ENCODE measurements at places on chromosomes 7 and 10.

DNA sequence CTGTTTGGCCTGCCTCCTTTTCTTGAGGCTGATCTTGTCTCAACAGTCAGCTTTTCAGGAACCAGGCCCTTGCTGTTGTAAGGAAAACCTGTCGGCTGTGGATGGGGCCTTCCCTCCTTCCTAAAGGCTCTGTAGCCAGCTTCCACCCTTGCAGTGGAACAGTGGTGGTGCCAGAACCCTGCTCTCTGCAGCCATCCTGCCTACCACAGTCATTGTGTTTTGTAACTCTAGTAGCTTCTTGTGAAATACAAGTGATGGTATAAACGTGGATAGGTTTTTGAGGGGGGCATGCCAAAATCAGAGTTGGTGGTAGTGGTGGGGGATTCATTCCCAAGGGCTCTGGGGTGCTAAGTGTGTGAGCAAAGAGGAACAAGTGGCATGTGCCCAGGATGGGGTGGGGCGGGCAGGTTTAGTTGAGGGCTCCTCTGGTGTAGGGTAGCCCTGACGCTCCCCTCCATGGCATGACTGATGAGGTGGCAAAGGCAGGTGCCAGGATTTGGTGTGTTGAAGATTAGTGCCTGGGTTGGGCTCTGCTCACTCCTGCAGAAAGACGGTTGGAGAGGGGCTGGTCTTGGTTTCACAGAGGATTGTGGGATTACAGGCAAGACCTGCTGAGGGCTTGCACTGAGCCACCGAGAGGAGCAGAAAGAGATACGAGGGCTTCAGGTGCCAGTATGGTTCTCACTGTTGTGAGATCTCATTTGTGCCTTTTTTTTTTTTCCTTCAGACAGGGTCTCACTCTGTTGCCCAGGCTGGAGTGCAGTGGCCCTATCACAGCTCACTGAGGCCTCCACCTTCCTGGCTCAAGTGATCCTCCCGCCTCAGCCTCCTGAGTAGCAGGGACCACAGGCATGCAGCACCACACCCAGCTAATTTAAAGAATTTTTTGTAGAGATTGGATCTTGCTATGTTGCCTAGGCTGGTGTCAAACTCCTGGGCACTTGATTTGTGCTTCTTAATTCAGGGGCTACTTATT lies 7.4 kb downstream of the TSPAN14 start:
- no peak for DNase-seq

DNA sequence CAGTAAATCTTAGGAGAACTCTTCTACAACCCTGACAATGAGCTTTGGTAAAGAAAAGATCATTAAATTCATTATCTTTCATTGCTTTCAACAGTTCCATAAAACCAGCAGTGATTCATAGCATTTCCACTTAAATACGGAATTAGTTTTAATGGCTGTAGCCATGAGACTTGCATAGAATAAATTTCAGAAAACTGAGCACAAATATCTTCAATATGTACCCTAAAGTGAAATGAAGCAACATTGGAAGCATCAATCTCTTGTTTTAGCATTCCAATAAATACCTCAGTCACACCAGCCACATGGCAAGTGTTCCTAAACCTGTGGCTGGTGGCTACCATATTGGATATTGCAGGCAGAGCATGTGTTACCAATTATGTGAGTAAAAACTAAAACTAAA lies 3.6 kb upstream of the RARRES2 start:
- no peak for DNase-seq

DNA sequence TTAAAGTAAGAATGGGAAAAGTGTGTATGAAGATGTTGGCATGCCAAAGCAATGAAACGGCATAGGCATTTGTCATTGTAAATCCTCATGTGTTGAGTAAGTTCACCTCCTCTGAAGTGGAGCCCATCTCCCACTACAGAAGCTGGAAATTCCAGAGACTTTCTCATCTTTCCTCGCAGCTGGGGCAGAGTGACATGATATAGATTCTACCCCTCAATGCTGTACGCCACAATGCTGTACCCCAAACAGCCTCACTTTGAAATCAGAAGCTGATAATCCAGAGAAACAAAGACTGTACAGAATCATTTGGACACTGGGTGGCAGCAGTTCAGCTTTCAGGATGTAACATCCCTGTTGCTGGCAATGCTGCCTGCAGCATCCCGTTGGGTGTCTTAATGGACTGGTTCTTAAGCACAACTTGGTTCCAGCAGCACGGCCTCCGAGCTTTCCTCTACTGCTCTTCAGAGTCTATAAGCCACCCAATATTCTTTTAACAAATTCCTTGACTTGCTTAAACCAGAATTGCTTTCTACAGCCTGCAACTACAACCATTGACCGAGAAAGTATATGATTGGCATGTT lies 18.8 kb downstream of the ZC3HAV1L start:
- DNase-seq = peak; percentile 71

- no peak for DNase-seq
These were observed 93.8 kb downstream of the PRTFDC1 start for GRCh38 chr10:24858288-24859270.

DNA sequence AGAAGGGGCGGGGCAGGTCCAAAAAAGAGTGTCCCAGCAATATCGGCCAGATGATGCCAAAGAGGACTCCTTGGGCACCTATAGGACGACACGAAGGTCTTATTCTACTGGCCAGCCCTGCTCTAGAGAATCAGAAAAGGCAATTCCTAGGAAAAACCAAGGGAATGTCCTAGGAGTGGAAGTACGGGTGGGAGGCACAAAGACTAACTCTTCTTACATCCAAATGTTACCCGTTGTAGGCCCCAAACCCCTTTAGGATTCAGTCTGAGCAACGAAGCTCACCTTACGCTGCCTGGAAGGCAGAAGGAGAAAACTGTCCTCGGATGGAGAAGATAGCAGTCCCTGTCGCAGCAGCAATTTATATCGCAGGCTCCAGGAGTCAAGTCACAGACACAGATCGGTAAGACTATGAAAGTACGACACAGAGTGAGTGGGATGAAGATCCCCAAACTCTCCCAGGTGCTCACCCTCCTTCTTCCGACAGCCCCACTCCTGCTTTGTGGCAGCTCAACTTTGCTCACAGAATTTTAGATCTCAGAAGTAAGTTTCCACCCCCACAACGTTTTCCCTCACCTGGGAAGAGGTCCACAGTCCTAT lies 558 bp downstream of the TCTN3 start:
- peak; percentile 15 for DNase-seq

DNA sequence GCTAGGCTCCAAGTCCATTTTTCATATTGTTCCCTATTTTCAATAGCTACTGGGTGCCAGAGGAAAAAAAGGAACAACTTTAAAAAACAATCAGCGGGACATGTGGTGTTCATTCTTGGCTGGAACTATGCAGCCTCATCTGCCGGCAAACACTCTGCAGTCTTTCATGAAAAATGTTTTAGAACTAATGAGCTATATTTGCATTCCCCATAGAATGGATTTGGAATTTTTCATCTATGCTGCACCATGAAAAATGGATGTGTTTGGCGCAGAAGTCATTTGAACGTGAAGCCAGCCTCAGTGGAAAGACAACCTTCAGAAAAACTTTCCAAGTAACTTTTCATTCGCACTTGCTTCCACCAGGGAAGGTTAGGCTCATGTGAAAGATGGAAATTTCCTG lies 270.5 kb downstream of the SKAP2 start:
- DNase-seq = no peak

GRCh38 chr7:128923411-128923800 lies 12.9 kb upstream of the KCP start:
- DNase-seq = no peak

- DNase-seq = peak; percentile 88
These were observed 322.8 kb upstream of the ANKRD30A start for GRCh38 chr10:36802490-36803153.

DNA sequence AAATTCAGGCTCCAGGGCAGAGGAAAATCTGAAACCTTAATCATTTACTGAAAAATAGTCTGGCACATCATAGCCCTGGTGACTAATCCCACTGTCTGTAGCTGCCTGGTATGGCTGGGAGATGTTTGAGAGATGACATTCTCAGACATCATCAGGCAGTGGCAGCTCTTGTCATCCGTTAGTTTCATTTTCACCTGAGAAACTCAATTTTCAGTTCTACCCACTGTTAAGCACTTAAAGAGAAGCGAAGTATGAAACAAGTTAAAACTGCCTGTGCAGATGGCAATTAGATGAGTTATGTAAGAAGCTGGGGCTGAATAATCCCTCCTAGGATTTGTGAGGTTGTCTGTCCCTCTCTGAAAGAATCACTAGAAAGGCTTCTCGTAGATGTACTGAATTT lies 150.2 kb downstream of the NSUN6 start:
- DNase-seq = peak; percentile 22

- peak; percentile 77 for DNase-seq
These were observed 3.2 kb upstream of the LAT2 start for GRCh38 chr7:74206589-74207120.

DNA sequence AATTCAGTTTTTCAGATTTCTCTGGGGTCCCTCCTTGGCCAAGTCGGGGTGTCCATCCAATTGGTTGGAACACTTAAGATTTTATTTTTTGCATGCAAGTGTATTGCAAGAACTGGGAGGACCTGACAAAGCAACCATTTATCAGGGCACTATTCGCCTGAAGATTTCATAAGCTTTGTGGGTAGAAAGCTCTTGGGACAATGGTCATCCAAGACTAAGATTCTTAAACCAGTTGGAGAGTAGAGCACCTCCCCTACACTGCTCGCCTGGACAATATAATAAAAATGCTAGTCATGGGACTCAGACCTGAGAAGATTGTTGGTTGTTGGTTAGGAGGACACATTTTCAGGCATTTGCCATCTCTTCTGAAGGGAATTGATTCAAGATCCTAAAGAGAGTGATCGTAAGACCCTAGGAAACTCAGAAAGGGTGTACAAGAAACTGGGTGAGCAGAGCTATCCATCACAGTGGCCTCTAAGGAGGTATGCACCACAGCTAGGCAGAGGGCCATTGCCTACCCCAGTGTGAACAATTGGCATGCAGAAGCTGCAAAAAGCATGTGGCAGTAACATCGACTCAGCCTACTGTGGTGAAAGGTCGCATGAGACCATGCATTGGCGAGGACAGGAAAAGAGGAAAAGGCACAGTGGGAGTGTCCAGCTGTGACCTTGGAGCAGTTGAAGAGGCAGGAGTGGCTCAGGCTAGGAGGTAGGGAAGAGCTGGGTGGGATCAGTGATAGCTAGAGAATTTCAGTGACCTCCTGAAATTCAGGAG lies 1235.3 kb upstream of the AUTS2 start:
- DNase-seq = no peak

DNA sequence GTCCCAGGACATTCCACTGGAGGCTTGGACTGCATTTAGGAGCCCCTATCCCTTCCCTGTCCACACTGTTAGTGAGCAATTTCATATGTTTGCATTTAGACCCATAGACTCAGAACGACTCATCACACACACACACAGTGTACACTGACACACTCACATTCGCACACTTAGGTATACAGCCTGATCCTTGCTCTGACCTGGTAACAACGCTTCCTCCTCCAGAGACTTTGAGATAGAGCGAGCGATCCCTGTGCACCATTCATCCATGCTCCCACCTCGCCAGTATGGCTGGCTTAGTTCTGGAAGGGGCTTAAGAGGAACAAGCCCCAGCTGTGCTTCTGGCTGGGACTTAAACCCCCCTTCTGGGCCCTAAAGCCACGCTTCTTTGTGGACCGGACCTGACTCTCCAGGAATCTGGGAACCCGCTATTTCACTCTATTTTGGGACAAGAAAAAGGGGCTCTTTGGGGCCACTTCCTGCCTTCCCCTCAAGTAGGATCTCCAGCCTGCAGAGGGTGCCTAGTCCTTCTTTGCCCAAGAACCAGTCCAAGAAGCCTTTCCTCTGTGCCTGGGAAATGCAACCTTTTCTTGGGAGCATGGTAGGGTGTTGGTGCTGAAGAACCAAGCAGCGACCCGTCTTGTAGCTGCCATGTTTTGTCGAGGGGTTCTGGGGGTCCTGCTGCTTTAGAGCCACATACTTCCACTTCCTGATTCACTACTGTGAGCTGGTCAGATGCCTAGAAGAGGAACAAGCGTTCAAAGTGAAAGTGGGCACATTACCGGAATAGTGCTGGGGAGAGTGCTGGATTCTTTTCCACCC lies 1.1 kb upstream of the HOXA13 start:
- peak; percentile 54 for DNase-seq

DNA sequence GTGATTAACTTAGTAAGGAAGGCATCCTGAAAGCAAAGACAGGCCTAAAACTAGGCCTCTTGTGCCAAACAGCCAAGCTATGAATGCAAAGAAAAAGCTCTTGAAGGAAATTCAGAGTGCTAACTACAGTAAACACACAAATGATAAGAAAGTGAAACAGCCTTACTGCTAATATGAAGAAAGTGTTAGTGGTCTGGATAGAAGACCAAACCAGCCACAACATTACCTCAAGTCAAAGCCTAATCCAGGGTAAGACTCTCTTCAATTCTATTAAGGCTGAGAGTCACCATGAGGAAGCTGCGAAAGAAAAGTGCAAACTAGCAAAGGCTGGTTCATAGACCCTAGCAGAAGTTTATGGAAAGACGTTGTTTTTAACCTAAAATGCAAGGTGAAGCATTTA lies 66.0 kb downstream of the IPMK start:
- DNase-seq = no peak

GRCh38 chr10:93115661-93116383 lies 42.1 kb downstream of the CYP26A1 start:
- DNase-seq = no peak

DNA sequence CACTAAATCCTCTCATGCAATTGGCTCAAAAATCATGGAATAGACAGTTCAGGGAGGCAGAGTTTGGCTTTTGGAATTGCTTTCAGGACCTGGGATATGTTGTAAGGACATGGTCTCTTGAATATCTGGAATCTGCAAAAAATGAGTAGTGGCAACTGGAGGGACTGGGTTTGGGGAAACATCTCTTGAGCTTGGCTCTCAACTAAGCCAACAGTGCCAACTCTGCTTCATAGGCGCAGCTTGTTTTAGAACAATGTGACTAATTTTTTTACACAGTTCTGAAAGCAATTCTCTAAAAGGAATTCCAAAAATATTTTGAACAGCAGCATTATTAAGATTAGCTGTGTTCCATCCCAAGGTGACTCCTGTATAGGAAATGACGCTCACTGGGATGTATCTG lies 121.5 kb upstream of the DPP6 start:
- DNase-seq = no peak

DNA sequence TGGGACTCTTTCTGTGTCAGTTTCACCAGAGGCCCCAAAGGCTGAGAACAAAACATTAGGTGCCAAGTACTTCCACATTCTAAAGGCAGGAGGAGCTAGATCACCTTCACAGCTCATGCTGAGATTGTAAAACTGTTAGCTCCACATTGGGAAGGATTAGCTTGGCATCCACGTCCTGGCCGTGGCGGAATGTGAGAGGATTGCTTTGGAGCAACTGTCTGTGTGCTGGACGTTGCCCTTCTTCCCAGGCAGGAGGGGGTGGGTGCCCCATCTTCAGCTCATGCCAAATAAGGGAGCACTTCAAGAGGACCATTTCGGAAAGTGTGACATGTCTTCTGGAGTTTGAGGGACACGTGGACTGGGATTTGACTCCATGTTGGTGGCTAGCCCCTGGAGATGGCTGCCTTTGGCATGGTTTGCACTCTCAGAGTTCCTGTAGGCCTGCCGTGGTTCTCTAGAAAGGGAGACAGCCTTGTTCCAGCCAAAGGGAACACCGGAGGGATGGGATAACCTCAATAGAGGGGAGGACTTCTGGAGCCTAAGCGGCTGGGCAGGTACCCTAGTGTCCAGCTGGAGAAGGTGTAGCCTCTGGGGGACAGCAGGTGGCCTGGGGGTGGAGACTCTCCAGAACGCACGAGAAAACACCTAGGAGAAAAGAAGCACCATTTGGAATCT lies 19.9 kb upstream of the FMC1 start:
- DNase-seq = no peak
